ENCODE measurements at places on chromosomes 3 and 15.

- no peak for DNase-seq
Measured at GRCh38 chr15:85097725-85098124, 116.1 kb downstream of the PDE8A start.

DNA sequence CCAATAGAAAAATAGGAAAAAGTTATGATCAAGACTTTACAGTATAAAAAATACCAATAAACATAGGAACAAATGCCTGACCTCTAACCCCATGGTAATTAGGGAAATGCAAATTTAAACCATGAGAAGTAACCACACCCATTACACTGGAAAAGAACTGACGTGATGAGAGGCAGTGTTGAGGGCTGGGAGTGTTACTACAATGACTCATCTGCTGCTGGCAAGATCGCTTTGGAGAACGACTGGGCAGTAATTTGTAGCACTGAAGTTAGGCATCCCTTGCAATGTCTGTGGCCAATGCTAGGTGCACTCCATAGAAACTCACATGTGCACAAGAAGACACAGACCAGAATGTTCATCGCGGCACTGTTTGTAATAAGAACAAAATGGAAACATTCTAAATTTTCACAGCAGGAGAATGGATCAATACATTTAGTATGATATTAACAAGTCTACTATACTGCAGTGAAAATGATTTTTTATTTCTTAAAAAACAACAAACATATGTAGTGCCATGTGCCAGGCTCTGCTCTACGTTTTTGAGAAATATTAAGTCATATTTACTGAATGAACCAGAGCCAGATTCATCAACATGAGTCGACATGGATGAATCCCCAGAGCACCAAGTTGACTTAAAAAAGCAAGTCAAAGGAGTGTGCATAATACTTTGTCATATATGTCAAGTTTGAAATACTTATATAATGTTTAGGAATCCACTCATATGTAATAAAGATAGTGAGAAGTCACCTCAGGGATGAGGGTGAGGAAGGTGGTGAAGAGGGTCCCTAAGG lies 37.6 kb upstream of the EPHB3 start:
- no peak for DNase-seq

DNA sequence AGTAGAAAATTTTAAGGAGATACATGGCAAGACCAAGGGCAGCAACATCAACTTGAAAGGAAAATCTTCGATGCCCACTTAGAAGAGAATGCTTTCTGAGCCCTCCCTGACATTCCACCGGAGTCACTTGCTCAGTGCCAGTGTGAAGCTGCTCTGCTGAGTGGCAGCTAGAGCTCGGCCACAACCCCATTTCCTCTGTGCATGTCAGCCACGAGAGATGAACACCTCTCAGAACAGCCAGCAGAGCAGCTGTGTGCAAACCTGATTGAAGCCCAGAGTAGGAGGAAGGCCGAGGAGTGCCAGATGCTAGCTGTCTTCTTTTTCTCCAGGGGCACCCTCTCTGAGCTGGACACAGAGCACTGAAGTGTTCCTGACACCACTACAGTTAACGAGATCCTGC lies 12.2 kb downstream of the TARS3 start:
- DNase-seq, result no peak

GRCh38 chr3:103126115-103126514 lies 691.3 kb downstream of the ZPLD1 start:
- DNase-seq, result no peak

DNA sequence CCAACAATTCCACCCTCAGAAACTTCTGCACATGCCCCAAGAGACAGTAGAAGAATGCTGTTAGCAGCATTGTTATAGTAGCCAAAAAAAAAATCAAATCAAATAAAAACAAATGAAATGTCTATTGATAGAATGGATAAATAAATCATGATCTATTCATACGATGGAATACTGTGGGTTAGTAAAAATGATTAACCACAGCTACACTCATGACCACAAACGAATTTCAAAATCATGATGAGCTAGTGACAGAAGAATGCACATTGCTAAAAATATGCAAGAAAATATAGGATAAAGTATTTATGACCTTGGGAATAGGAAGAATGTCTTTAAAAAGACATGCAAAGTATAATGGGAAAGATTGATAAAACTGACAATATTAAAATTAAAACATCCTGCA lies 57.5 kb upstream of the ACAN start:
- no peak for DNase-seq

DNA sequence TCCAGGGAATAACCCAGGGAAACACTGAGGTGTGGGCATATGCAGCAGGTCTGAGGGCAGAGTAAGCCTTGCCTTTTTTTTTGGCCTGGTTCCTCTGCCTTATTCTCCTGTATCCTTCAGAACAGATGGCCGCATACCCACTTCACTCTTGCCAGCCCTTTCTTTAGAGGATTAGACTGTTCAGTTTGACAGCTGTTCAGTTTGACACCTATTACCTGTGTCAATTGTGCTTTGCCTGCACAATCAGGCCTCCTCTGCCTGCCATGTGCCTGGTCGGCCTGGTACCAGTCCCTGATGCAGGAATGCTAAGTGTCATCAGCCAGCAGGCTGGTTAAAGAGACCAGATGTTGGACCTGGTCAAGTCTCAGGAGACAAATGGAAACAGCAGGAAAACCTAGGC lies 22.3 kb downstream of the TM6SF1 start:
- no peak for DNase-seq

GRCh38 chr3:45646051-45646585 lies 43.1 kb upstream of the SACM1L start:
- no peak for DNase-seq

- no peak for DNase-seq
Measured at GRCh38 chr3:115148142-115148790, 1.2 kb upstream of the ZBTB20 start.

GRCh38 chr15:42549032-42549491 lies 424 bp downstream of the HAUS2 start:
- DNase-seq, result no peak

DNA sequence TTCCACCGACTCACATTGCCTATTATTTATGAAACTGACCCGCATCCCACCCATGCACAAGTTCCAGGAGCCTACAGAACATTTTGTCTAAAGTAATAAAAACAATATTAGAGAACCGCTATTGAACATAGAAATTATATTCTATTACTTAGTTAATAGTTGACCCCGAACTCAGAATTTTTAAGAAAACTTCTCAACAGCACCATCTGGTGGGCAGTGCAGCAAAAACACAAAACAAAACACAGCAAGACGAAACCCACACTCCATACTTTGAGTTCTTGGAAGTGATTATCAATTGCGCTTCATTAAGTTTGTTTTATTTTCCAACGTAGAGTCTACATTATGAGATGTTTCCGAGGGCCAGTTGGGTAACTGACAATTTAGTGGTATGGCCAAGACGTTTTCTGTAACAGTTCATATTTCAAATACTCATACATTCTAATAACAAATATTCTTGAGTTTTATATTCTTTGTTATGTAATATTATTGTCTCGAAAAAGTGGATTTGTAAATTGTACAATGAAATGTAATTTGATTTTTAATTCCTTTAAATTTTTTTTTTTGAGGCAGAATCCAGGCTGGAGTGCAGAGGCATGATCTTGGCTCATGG lies 24.0 kb upstream of the C3orf70 start:
- DNase-seq, result no peak

DNA sequence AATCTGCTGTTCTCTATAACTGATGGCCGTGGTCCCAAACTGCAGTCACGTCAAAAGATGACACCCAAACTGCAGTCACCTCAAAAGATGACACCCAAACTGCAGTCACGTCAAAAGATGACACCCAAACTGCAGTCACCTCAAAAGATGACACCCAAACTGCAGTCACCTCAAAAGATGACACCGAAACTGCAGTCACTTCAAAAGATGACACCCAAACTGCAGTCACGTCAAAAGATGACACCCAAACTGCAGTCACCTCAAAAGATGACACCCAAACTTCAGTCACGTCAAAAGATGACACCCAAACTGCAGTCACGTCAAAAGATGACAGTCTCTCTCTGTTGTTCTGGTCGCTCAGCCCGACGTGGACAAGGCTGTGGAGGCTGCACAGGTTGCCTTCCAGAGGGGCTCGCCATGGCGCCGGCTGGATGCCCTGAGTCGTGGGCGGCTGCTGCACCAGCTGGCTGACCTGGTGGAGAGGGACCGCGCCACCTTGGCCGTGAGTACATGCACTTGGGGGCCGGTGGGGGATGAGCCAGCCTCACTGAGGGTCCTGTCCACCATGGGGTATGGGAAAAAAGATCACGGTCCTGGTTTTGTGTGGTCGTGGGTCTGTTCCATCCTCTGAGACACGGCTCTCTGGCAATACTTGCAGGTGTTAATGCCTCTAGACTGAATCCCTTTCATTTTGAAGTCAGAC lies 7.7 kb downstream of the ALDH1A3 start:
- DNase-seq, result no peak

GRCh38 chr3:190646996-190647395 lies 133.1 kb downstream of the IL1RAP start:
- DNase-seq, result no peak

GRCh38 chr3:3636815-3637214 lies 162.4 kb upstream of the LRRN1 start:
- no peak for DNase-seq

- no peak for DNase-seq
Measured at GRCh38 chr3:4822568-4822967, 156.7 kb upstream of the BHLHE40 start.

- no peak for DNase-seq
Measured at GRCh38 chr3:89565098-89565497, 457.7 kb downstream of the EPHA3 start.

- no peak for DNase-seq
Measured at GRCh38 chr3:14210290-14210688, 31.7 kb downstream of the LSM3 start.

DNA sequence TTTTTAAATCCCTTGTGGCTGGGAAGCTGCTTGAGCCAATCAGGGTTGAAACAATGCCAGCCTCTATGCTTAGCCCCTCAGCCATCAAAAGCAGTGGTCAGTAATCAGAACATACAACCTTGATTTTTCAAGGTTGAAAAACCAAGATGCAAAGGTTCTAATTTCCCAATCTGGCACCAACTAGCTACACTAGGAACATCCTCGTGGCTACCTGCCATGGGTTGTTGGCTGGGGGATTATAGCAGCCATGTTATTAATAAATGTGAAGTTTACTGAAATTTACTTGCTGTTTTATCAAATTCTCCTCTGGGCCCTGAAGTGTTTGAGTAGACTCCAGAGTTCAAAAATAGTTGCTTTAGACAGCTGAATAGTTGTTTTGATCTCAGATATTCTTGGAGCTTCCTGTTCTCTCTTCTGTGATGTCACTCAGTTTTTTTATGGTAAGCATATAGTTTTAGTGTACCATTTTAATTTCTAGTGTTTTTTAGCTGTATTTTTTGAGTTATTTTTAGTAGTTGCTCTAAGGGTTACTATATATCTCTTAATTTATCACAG lies 31.9 kb downstream of the PCCB start:
- no peak for DNase-seq

DNA sequence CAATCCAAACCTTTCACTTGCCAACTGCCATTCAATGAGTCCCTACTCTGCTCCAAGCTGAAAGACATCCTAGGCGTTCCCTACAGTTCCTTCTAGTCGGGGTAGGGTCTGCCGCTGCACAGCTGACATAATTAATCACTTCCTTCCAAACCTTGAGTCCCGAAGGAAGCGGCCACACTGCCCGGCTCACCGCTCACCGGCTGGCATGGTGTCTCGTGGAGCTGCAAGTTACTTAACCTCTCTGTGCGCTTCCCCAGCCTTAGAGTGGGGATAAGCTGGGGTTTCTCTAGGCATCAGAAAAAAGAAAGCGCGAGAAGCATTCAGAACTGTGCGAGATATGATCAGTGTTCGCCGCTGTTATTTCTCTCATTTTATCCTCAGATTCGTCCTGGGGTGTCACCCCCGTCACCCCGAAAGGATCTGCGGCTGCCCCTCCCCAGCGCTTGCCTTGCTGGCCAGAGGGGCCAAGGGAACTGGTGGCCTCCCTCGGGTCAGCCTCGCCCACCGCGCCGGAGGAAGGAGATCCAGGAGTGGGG lies 748 bp downstream of the MRPS25 start:
- DNase-seq, result no peak

DNA sequence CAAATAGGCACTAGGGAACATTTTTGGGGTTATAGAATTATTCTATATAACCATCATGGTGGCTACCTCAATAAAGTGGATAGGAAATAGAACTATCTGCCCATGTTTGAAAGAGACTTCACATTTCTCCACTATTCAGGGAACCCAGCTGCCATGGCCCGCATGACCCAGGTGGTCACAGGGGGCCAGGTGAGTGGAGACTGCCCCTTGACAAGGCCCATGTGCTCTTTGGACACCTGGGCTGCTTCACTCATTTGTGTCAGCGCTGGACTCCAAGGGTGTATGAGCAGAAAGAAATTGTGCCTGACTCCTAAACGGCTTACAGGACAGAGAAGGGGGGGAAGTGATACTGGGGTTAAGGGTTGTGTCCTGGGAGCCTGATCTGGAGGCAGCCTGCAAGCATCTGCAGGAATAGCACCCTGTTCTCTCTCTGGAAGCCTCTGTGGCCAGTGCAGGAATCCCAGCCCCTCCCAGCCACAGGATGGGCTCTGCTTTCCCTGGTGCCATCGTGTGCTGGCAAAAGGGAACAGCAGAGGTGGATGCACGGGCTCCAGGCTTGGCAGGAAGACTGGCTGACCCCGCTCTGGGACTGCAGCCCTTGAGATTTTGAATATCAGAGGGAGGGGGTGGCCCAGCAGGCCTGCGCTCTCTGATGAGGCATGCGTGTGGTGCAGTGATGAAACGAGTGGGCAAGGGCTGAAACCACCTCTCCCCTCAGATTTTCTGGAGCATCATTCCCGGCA lies 9.1 kb upstream of the C3orf22 start:
- DNase-seq, result no peak

DNA sequence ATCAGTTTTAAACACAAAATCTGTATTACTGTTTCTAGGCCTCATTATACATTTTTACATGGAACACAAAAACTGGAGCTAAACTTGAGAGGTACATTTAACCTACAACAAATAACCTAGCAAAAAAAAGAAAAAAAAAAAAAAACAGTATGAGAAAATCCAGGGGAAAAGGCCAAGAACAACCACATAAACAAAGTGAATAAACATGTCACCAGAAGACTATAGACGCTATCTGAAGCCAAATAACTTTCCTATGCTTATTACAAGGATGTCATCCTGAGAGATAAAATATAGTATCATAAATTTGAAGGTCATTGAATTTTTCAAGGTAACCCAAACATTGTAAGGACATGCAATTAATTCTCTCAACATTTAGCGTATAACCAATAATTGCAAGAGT lies 911.6 kb downstream of the ROBO1 start:
- no peak for DNase-seq

DNA sequence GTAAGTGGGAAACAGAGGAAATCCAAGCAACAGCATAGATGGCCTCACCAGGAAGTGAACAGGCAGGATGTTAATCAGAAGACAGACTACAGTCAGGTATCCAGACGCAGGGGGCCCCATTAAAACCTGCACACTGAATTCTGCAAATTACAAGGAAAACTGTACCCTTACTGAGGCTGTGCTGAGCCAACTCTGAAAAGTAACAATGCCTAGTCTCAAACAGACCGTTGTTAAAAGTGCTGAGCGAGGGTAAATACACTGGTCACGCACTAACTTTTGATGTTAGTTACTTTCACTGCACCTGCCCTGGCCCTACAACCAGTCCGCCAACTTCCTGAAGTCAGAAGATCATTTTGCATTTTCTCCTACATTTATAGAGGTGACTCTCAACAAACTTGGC lies 1.0 kb downstream of the TAMM41 start:
- DNase-seq, result no peak

- DNase-seq, result no peak
Measured at GRCh38 chr15:58552505-58553364, 120.9 kb downstream of the LIPC start.

Measured in omental fat pad (tissue), 4 donors.